NCI-H510A (cell line): ENCODE measurements at places on chromosomes 11 and 22.

DNA sequence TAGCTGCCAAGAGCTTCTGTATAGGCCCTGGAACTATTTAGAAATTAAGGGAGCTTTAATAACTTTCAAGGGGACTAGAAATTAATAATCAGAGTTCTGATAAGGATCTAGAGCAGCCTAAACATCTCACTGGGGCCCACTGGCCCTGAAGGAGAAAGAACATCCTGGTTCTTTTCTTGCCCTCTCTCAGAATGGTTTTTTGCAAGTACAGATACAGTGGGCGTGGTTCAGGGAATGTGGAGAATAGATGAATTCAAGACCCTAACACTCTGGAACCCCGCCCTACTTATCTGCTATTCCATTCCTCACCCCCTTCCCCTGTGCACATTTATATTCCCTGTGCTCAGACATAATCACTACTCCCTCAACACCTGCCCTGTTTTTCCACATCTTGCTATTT is 90.2 kb downstream of the PARVA start:
- DNase-seq = no peak

GRCh38 chr11:67539550-67539949 is 16.3 kb upstream of the CABP2 start:
- DNase-seq = no peak

GRCh38 chr11:46369458-46370152 is 11.9 kb upstream of the MDK start:
- no peak for DNase-seq

DNA sequence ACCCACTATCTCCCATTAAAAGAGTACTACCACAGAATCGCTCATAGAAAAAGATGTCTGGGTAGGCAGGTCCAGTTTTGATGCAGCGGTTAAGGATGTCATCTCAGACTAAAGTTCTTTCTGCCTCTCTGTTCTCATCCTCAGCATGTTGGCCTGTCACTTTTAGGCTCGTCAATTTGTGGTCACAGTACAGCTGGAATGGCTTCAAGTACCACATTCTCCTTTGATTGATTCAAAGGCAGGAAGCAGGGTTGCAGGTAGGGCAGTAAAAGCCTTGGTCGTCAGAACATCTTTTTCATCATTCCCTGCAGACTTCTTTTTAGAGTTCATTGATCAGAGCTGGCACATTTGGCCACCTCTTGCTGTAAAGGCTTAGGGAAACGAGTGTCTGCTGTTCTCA is 28.7 kb downstream of the SDHD start:
- no peak for DNase-seq

- no peak for DNase-seq
Measured at GRCh38 chr11:44178381-44178780, 82.9 kb downstream of the EXT2 start.

DNA sequence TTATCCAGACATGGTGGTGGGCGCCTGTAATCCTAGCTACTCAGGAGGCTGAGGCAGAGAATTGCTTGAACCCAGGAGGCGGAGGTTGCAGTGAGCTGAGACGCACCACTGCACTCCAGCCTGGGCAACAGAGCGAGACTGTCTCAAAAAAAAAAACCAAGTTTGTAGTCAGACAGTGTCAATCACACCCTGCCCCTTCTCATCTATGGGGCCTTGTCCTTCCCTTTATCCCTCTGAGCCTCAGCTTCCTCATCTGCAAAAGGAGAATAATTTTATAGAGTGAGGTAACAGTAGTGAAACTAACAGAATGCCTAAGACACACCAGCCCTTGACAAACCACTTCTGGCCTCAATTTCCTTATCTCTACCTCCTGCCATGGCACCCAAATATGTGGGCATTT is 10.7 kb downstream of the BCL9L start:
- no peak for DNase-seq
